ENCODE measurements at places on chromosomes 6 and 20.

DNA sequence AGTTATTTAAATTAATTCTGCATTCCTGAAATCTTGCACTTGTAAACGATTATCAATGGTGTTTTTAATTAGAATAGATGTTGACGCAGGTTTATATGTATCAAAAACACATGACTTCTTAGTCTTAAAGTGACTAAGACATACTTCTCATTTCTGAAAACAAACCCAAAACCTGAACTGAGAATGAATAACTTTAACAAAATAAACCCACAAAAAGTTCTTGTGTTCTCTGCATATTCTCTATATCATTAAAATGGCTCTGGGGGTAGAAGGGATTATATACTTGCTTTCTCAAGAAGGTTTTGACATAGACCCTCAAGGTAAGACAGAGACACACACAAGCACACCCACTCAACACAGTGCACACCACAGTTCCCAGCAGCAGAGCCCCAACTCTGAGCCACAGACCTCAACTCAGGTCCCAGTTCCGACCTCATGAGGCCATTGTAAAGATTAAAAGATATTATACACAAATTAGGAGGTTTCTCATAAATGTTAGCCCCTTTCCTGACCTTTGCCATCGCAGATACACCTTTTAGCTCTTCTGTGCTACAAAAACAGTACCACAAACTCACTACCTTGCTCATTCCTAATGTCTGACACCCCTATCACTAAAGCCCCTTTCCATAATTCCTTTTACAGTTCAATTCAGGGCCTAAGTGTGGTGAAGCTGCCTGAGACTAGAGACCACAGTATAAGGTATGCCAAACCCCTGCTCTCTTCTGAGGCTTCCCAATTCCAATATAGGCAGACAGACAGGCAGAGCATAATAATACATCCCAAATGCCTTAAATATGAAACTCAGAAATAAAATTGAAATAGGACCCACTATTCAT, 267.8 kb downstream of the PTPRK start:
- H3K27ac ChIP-seq = no peak overlapping the region
- no peak overlapping the region for H3K4me3 ChIP-seq
- H3K27me3 ChIP-seq = no peaks in the 10 kb centered on the region
- DNase-seq = no peak

GRCh38 chr6:41639809-41640371, 1.6 kb downstream of the MDFI start:
- DNase-seq = no peak
- H3K4me1 ChIP-seq = peaks cover 3% of the 10 kb centered on the region
- H3K4me3 ChIP-seq = no peak overlapping the region
- H3K27me3 ChIP-seq = peaks cover 93% of the 10 kb centered on the region

- peaks cover 10% of the 10 kb centered on the region for H3K4me1 ChIP-seq
- no peak for DNase-seq
- no peaks in the 10 kb centered on the region for H3K36me3 ChIP-seq
Measured at GRCh38 chr20:10478205-10478604, 43.1 kb downstream of the SLX4IP start.

GRCh38 chr6:169626649-169627048, 75.2 kb downstream of the WDR27 start:
- no peaks in the 10 kb centered on the region for H3K27me3 ChIP-seq
- no peak for DNase-seq
- H3K36me3 ChIP-seq = peaks cover 26% of the 10 kb centered on the region
- no peak overlapping the region for H3K27ac ChIP-seq
- H3K4me3 ChIP-seq = no peak overlapping the region

- H3K27me3 ChIP-seq = no peaks in the 10 kb centered on the region
- H3K4me1 ChIP-seq = peaks cover 6% of the 10 kb centered on the region
- no peak for DNase-seq
- no peak overlapping the region for H3K27ac ChIP-seq
- H3K36me3 ChIP-seq = no peaks in the 10 kb centered on the region
Measured at GRCh38 chr6:116445102-116445501, 16.1 kb upstream of the CALHM6 start.

DNA sequence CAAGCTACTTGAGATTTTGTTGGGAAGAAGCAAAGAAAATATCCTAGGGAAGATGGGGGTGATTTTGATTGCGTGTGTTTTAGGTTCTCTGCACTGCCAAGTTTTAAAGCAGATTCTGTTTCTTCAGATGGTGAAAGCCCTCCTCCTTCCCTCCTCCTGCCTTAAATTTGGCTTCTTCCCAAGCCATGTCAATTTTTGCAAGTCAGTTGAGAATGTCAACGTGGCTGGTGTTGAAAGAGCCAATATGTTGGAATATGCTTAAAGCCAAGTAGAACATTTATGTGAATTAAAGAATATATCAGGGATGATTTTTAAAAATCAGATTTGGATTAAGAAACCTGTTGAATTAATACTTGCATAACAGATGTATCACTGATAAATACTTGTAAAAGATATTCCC, 270.8 kb downstream of the ARID1B start:
- H3K4me3 ChIP-seq = no peak overlapping the region
- H3K27me3 ChIP-seq = no peaks in the 10 kb centered on the region
- H3K27ac ChIP-seq = no peak overlapping the region
- H3K4me1 ChIP-seq = no peaks in the 10 kb centered on the region
- DNase-seq = no peak

- H3K4me1 ChIP-seq = no peaks in the 10 kb centered on the region
- H3K27ac ChIP-seq = no peak overlapping the region
- H3K36me3 ChIP-seq = no peaks in the 10 kb centered on the region
- DNase-seq = no peak
- H3K4me3 ChIP-seq = no peak overlapping the region
Measured at GRCh38 chr6:36334832-36335459, 1.7 kb downstream of the BNIP5 start.

DNA sequence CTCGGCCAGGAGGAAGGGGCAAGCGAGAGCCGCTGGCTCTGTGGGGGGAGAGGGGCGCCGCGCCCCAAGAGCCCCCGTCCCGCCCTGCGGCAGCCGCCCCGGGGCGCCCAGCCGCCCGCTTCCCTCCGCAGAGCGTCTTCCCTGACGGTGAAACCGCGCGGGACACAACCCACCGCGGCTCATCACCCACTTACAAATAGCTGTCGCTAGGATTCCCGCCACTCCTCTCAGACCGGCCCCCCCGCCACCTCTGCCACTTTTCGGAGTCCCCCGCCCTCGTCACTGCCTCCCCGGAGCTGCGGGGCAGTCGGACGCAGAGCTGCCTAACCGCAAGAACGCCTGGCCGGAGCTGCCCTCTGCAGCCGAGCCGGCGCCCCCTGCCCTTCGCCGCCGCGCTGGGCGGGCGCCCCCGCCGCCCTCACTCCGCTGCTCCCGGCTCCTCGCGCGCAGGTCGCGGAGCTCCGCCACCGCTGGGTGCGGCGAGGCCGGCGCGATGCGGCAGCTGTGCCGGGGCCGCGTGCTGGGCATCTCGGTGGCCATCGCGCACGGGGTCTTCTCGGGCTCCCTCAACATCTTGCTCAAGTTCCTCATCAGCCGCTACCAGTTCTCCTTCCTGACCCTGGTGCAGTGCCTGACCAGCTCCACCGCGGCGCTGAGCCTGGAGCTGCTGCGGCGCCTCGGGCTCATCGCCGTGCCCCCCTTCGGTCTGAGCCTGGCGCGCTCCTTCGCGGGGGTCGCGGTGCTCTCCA, at the start of gene SLC35D3:
Gene SLC35D3, plus strand, starts transcription at position 366 of the 749 bp plus-strand sequence. Its CDS starts 128 bp downstream, at position 494.
- H3K36me3 ChIP-seq = no peaks in the 10 kb centered on the region
- H3K4me1 ChIP-seq = peaks cover 28% of the 10 kb centered on the region
- peaks cover 76% of the 10 kb centered on the region for H3K27me3 ChIP-seq
- no peak within 1 kb of the TSS for H3K27ac ChIP-seq
- peak within 1 kb of the TSS; percentile 46 for H3K4me3 ChIP-seq

DNA sequence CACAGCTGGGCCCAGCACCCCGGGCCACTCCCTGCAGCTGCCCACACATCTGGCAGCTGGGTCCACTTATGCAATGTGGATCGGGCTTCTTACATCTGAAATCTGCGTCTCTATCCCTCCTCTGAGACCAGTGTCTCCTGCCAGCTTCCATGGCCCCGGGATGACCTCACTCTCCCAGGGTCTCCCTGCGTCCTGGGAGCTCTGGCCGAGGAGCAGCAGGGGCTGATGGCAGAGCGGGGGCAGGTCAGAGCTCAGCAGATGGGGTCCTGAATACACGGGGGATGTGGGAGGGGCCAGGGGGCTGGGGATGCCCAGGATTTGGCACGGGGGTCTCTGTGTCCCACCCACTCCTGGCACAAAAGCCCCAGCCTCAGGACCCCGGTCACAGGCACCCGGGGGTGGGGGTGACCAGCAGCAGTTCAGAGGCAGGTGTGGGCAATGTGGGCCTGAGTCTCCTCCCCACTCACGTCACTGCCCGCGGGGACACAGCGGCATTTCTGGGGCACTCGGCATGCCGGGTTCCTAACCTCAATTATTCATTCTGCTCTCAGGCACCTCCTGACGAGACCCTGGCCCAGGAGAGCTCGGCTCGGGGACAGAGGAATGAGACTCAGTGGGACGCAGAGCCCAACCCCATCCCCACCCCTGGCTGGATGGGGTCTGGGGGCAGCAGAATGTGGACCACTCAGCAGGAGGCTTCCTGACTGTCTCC, 16.4 kb downstream of the CHRNA4 start:
- H3K27me3 ChIP-seq = peaks cover 3% of the 10 kb centered on the region
- no peaks in the 10 kb centered on the region for H3K36me3 ChIP-seq
- DNase-seq = no peak
- H3K4me3 ChIP-seq = no peak overlapping the region

DNA sequence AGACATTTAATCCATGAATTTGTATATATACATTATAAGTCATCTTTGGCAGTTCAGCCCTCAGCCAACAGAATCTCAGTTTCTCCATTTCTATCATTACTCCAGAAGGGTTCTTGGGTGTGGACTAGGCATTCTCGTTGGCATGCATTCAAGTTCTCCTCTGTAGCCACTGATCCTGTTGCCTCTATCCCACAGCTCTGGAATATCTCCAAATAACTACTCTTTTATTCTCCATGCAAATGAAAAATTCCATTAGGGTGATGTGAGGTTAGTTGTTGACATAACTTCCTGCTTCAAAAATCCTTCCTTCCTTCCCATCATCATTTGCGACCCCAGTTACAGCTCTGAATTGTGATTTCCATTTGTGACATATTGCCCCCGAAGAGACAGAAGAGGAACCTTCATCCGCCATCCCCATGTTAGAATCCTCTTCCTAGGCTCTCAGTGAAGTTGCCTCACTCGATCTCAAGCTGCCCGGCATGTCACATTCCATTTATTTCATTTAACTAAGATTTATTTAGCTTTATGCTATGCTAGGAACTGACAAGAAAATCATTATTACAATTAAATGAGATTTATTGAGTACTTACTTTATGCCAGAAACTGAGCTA, 93.7 kb upstream of the EDN1 start:
- no peaks in the 10 kb centered on the region for H3K27me3 ChIP-seq
- H3K27ac ChIP-seq = no peak overlapping the region
- H3K4me3 ChIP-seq = no peak overlapping the region
- H3K4me1 ChIP-seq = no peaks in the 10 kb centered on the region

DNA sequence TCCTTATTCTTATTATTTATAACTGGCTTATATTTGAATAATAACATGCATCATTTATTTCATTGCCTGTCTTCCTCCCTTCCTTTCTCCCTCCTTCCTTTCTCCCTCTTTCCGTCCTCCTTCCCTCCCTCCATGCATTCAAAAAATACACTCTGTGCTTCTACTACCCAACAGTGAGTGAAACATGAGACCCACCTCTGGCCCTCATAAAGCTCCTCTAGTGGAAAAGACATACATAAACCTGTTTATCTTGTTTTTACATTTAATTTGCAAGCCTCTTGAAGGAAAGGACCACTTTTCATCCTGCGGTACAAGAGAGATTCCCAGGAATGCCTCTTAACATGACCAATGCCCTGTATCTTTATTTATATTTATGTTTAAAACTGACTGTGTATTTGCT, 21.8 kb upstream of the ISM1 start:
- H3K27ac ChIP-seq = no peak overlapping the region
- H3K4me1 ChIP-seq = no peaks in the 10 kb centered on the region
- no peak for DNase-seq
- no peak overlapping the region for H3K4me3 ChIP-seq
- no peaks in the 10 kb centered on the region for H3K27me3 ChIP-seq

- H3K27me3 ChIP-seq = no peaks in the 10 kb centered on the region
- H3K36me3 ChIP-seq = no peaks in the 10 kb centered on the region
- no peak overlapping the region for H3K27ac ChIP-seq
- H3K4me3 ChIP-seq = no peak overlapping the region
- H3K4me1 ChIP-seq = no peaks in the 10 kb centered on the region
Measured at GRCh38 chr20:4119854-4120209, 104.5 kb upstream of the RNF24 start.

DNA sequence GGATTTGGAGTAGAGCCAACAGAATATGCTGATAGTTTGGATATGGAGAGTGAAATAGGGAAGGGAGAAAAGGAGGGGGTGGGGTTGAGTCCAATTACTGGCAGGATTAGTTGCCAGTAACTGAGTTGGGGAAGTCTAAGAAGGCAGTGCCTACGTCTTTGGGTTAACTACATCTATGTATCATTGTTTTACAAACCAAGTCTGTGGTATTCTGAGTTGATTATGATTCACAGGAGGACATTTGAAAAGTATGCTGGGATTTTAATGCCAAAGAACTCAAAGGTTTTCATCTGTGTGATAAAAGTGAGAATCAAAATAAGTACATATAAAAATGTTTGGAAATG, 14.7 kb downstream of the DSE start:
- H3K27ac ChIP-seq = no peak overlapping the region
- no peak for DNase-seq
- no peak overlapping the region for H3K4me3 ChIP-seq
- H3K4me1 ChIP-seq = peaks cover 4% of the 10 kb centered on the region
- H3K27me3 ChIP-seq = no peaks in the 10 kb centered on the region

DNA sequence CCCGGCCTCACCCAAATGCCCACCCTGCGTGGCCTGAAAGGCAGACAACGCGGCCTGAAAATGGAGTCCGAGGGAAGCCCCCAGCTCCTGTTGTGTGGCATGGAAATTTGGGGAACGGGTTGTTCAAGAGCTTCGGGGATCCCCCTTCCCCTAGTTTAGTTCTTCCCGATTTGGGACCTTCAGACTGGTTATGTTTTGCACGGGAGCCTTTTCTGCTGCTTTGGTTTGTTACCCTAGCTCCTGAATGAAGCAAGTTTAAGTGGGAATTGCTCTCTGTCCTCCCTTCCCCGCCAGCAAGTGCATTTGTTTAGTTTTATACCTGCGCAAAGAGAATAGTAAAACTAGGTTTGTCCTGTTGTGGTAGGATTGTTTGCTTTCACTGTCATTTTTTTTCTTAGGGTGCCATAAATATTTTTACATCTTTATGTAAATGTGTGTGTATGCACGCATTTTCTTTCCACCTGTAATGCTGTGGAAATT, 604 bp downstream of the SH3BGRL2 start:
- H3K27ac ChIP-seq = no peak overlapping the region
- H3K27me3 ChIP-seq = peaks cover 22% of the 10 kb centered on the region
- H3K4me1 ChIP-seq = peaks cover 4% of the 10 kb centered on the region
- DNase-seq = no peak
- H3K36me3 ChIP-seq = no peaks in the 10 kb centered on the region
- no peak overlapping the region for H3K4me3 ChIP-seq

DNA sequence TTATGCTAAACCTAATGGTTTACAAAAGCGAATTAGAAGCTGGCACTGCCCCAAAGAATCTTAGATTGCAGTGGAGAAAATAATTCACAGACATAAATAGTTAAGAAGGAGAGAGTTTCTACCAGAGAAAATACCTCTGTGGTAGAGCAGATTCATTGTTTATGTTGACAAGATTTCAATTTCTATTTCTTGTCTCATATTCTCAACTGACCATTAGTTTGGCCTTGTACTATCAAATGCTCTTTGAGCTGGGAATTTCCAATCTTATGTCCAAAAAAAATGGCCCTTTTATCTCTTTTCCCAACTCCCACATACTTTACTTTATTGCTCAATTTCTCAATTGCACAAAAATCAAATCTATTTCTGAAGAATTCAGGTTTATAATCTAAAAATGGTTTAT, 804.1 kb upstream of the CITED2 start:
- no peaks in the 10 kb centered on the region for H3K36me3 ChIP-seq
- H3K4me1 ChIP-seq = no peaks in the 10 kb centered on the region
- H3K27ac ChIP-seq = no peak overlapping the region
- DNase-seq = no peak
- H3K27me3 ChIP-seq = no peaks in the 10 kb centered on the region

All from thymus (tissue), 14 donors.